SHP77 (cell line): ENCODE measurements at places on chromosomes 5 and 9.

- DNase-seq = no peak
These were observed 28.9 kb downstream of the GABRG2 start for GRCh38 chr5:162096448-162096847.

DNA sequence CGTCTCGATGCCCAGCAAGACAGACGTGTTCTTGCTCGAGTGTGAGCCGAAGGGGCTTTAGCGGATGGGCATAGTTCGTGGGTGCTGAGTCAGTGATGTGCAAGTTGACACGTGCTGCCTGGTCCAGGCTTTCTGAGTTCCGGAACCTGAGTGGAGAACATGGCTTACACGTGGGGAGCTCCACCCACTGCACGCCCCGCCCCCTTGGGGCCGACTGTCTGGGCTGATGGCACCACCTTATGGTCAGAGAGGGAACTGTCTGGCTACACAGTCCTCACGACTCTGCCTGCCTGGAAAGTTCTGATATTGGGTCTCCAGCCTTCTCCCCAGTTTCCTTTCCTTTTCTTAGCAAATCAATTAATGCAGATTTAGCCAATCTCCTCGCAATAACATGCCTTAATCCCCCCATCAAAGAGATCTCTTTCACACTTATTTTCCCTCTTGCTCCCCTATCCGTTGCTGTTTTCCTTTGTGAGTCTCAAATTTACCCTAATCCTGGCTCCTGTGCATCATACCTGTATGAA, 3.8 kb upstream of the STC2 start:
- peak; percentile 75 for DNase-seq

- no peak for DNase-seq
These were observed 62.6 kb upstream of the SEMA6A start for GRCh38 chr5:116637149-116637740.

DNA sequence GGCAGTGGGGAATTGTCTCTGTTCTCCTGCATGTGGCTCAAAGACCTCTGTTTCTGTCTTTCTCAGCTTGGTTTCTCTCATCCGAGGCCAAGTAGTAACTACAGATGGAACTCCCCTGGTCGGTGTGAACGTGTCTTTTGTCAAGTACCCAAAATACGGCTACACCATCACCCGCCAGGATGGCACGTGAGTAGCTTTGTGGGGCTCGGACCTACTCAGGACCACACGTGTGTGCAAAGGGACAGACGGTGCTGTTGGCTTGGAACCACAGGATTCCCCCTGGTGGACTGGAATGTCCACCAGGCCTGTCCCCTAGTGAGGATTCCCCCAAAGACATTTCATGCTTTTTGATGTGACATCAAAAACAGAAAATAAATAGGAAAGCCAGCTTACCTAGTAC, 96.3 kb upstream of the WWC1 start:
- no peak for DNase-seq

- no peak for DNase-seq
These were observed 1.0 kb upstream of the GRM6 start for GRCh38 chr5:178996156-178996555.

DNA sequence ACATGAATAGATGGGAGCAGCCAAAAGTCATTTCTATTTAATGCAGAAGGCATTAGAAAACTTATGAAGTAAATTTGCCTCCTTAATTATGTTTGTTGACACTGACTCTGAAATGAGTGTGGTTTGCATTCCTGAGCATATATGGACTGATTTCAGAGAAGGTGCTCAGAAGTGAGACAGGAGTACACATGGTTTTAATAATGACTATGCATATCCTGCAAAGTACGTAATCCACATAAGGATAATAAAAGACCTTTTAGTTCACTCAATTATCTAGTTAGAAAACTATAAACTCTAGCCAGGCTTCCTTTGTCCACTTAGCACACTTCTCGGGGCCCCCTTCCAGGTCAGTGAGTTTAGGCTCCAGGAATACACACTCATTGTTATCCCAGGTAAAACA, 75.7 kb upstream of the SNX2 start:
- no peak for DNase-seq
